ENCODE measurements at places on chromosomes 13 and 19. TPM values are rescaled to one million over a fixed set of nuclear protein-coding genes. Genes with fewer than 3 reads are reported as not detected.
A peak's percentile ranks its signal among the peaks of the same experiment; 100 is the strongest.

DNA sequence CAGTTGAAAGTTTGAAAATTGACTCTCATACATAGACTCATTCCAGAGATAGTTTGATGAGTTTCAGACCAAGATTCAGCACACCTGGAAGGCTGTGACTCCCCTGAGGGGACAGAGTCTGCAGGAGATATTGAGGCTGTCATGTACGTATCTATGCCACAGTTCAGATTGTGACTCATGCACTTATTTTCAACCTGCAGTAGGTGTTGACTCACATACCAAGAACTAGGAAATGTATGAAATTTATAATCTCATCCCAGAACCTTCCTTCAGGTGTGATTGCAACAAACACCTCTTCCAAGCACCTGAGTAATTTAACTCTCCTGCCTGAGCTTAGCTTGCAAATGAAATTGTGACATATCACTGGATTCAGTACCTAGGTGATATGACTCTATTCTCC is 64.4 kb upstream of the ZNF43 start:
- no peak for DNase-seq

DNA sequence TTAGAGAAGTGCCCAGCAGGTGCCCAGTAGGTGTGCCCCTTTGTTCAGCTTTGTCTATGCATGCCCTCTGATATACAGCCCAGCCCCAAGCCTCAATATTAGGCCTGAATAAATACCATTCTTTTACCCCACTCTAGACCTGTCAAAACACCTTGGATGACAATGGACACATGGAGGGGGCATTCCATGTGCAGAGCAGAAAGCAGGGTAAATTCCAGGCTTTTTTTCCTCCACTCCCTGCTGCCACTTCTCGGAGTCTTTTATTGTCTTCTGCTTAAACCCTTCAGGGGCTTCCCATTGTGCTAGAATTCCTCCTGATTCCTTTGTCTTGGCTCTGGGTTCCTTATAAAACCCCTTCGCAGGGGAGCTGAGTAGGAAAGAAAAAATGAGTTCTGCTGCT is 5.8 kb upstream of the FRY start:
- DNase-seq, result no peak

GRCh38 chr19:51724543-51724942 is 752 bp upstream of the HAS1 start:
- DNase-seq, result no peak

DNA sequence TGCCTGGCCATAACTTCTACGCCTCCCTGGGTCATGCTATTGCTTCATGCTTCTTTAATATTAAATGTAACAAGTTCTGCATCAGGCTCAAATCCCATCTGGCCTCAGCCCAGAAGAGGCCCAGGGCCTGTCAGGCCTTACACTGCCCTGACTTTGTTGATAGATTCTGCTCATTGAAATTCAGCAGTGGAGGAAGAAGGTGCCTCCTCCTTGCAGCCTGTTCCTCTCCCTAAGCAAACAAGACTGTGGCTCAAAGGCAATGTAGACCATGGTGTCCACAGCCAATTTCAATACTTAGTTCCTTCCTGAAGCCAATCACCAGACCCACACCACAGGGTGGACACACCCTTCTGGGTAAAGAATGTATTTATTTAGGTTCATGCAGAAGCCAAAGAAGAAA is 59.4 kb downstream of the LACC1 start:
- no peak for DNase-seq

The FAM216B gene
- total RNA-seq, result not detected

The C3 gene
- total RNA-seq, result 0.70 TPM

GRCh38 chr13:51101636-51102235 is 9.3 kb downstream of the C13orf42 start:
- DNase-seq, result no peak

- no peak for DNase-seq
These were observed 333.5 kb downstream of the TSHZ3 start for GRCh38 chr19:31015778-31016177.

DNA sequence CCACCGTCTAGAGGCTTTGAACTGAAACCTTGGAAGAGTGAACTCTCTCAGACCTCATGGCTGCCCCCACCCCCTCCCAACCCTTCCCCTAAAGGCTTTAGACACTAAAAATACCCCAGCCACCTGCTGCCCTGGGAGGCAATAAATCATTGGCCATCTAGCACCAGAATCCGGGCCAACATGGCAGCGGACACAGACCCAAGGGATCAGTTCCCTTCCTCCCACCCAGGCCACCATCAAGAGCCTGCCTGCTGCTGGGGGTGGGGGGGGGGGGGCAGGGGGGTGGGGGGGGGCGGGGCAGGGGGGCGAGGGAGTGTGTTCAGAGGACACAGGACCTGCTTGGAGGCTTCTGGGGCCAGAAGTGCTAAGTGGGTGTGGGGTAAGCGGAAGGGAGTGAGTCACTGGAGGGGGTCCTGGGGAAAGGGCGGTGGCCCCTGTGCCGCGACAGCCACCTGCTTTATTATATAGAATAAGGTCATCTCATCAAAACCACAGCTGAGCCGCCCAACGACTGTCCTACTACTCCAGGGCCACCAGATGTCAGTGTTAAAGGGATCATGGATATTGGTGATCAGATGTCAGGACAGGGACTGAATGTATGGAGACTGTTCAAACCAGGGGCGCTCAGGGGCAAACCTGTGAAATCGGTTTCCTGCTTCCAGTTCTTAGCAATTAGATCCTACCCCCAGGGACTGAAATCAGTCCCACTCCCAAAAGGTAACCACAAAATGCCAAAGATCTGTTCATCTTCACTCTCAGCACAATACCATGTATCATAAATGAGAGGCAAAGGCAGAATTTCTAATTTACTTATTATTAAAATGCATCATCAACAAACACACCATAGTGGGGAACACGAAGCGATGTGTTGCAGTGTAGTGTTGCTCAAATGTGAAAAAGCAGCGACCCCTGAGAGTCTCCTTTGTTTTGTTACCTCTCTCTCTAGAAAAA is 24.3 kb downstream of the ARL11 start:
- DNase-seq, result peak; percentile 28

DNA sequence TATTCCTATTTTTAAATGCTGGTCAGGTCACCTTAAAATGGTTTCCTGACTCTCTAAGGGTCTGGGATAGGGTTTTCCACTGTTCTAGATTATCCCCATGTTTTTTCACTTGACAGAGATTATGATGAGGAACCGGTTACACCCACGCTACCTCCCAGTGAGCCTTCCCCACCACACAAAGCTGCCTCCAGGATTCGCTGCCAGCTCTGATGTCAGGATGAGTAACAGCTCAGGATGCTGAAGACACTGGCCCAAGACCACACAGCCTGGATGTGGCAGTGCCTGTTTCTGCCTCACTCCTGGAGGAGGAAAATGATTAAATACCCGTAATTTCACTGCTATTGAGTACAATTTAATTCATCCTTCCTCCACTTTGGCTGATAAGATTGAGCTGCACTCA is 22.9 kb downstream of the ZNF114 start:
- peak; percentile 80 for DNase-seq

GRCh38 chr13:78325585-78325984 is 277.8 kb downstream of the POU4F1 start:
- DNase-seq, result no peak

GRCh38 chr13:28618230-28618994 is 40.5 kb upstream of the POMP start:
- no peak for DNase-seq

The TTC9B gene
- total RNA-seq, result not detected

DNA sequence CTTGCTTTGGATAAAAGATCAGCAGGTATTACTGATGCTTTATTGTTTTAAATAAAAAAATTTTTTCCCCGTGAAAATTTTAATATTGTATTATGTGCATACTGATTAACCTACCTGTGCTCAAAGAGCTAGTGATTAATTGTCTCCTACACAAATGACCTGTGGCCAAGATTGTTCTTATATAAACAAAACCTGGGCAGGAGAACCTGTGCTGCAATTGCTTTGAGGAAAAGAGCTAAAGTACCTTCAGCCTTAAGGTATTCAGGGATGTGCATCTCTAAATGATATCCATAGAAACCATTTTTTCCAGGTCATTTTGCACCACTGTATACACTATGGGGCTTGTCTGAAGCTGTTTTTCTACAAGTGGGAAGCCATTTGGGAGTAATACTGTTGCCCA is 1.2 kb downstream of the FRY start:
- DNase-seq, result no peak

The ZNF471 gene
- total RNA-seq, result 1.9 TPM

DNA sequence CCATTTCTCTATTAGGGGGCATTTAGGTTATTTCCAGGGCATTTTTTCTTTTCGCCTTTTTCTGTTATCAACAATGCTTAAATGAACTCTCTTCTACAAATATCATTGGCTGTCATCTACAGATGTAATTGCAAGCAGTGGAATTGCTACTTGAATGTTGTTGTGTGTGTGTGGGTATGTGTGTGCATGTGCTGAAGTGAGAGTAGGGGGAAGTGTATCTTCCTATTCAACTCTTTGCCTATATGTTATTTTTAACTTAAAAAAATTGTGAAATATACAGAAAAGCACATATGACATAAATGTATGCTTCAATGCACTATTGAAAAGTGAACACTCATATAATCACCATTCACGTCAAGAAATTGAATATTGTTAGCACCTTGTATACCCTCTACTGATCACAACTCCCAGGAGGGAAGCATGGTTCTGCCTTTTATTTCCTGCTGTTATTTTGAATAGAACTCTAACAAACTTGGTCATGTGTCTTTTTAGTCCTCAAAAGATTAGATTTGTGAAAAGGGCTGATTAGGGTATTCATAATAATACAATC is 24.7 kb downstream of the WDFY2 start:
- no peak for DNase-seq

The TEX29 gene
- 0.41 TPM for total RNA-seq

The NXNL1 gene
- not detected for total RNA-seq

The EDNRB gene
- total RNA-seq, result not detected

DNA sequence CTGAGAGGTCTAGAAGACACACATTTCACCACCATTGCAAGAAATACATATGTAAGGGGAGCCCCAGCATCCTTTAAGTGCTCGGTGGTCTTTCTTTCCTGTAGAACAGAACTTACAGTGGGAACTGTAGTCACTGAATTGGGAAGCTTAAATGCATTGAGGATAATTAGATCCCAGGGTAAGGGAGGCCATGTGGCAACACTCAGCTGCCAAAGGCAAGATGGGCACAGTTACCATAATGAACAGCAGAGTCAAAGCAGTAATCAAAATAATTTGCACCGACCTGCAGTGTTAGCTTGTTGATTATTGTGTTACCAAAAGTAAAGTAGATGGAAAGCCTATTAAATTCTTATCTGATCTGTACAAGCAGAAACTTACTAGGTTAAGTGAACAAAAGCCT is 291.2 kb upstream of the PCDH20 start:
- no peak for DNase-seq

- peak; percentile 12 for DNase-seq
These were observed 2.3 kb downstream of the ZNF726 start for GRCh38 chr19:23916991-23917390.

DNA sequence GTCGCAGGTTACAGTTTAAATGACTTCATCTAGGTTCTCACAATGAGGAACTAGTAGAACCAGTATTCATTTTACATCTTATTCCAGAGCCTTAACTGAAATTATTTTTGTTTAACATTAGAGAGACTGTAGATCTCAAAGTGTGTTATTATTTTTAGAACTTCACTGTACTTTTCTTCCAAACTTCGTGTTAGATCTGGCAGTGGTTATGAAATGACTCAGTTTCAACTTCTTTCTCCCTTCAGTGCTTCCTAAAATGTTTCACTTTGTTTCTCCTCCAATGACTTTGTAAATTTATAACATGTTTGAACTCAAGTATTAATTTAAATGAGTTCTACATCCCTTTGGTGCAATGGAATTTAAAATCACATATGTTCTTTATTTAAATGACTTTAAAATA is 139.3 kb downstream of the PCDH9 start:
- no peak for DNase-seq

DNA sequence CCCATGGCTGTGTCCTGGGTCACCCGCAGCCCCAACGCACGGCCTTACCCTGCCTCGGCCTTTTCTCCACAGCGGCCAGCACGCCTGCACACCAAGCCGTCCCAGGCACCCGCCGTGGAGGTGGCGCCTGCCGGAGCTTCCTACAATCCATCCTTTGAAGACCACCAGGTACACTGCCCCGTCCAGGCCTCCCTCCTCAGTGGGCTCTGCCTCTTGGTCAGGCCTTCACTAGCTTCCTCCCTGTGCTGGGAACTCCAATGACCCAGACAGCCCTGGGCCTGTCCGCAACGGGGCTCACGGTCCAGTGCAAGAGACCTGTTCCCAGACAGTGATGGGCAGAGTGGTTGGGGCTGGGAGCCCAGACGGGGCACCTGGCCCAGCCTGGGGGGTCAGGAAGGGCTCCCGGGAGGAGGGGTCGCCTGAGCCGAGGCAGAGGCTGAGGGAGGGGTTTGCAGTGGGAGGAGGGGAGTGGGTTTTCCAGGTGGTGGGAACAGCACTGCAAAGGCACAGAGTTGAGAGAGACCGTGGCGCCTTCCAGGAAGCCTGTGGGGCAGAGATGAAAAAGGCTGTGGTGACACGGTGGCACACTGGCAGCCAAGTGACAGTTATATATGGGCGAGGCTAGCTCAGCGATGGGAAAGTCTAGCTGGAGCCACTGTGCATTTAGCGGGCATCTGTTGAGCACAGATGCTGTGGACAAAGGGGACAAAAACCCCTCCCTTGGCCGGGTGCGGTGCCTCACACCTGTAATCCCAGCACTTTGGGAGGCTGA is 7.3 kb downstream of the NOP53 start:
- DNase-seq, result no peak

DNA sequence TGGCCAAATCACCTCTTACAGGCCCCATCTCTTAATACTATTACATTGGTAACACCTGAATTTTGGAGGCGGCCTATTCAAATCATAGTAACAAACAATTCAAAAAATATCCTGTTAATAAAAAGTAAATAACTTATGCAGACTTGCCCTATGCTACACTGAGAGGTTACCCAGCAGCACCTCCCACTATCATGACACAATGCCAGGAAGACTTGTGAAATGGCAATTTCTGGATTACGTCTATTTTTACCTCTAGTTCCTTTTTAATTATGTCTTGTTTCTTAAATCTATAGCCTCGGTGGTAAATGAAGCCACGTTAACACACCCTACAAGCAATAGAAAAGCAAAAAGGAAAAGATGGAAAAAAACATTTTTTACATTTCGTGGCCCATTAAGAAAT is 6.2 kb upstream of the DZIP1 start:
- no peak for DNase-seq

All from HFFc6 (cell line).